ENCODE measurements at places on chromosomes 3 and 15.

GRCh38 chr3:46293991-46294833 lies 52.0 kb downstream of the CCR3 start:
- no peak for DNase-seq

GRCh38 chr15:65287520-65287855 lies 805 bp upstream of the PARP16 start:
- no peak for DNase-seq

- DNase-seq: no peak
Measured at GRCh38 chr3:87047852-87048251, 56.9 kb upstream of the VGLL3 start.

DNA sequence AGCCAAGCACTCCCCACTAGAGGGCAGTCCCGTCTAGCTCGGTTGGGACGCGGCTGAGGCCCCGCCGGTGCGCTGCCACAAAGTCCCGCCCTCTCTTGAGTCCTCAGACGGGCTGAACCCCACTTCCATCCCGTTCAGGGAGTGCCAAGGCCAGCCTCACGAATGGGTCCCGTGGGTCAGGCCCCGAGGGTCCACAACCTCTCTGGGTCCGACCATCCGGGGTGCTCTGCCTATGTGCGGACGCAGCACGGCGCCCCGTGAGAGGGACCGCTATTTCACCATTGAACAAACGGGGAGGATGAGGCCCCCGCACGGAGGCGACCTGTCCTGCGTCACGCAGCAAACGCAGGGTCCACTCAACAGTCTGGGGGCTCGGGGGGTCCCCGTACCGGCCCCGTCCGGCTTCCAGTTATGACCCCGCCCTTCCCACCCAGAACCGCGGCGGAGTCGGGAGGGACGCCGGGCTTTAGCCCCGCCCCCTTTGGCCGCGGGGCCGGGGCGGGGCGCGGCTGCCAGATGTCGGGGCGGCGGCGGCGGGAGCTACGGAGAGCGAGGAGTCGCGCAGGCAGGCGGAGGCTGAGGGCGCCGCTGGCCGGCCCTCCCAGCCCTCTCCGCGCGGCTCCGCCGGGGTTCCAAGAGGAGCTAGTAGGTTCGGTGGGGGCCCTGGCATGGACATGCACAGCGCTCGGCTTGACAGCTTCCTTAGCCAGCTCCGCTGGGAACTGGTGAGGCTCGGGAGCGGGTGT lies at the start of gene INKA1:
INKA1 (plus strand) TSS at position 543 of the 746 bp plus-strand sequence; CDS start at position 675, 132 bp downstream.
- DNase-seq: peak; percentile 88

- no peak for DNase-seq
Measured at GRCh38 chr3:147191795-147192385, 214.5 kb downstream of the ZIC4 start.

DNA sequence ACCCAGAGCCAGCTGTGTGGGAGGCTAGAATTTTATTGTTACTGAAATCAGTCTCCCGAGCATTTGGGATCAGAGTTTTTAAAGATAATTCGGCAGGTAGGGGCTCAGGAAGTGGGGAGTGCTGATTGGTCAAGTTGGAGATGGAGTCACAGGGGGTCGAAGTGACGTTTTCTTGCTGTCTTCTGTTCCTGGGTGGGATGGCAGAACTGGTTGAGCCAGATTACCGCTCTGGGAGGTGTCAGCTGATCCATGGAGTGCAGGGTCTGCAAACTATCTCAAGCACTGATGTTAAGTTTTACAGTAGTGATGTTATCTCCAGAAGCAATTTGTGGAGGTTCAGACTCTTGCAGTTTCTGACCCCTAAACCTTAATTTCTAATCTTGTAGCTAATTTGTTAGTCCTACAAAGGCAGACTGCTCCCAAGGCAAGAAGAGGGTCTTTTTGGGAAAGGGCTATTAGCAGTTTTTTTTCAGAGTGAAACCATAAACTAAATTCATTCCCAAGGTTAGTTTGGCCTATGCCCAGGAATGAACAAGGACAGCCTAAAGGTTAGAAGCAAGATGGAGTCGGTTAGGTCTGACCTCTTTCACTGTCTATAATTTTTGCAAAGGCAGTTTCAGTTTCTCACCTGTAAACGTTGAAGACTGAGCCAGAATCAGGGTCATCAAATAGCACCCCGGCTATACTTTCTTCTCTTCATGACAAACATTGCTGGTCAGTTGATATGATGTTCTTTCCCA lies 28.2 kb downstream of the FLNB start:
- DNase-seq: no peak

DNA sequence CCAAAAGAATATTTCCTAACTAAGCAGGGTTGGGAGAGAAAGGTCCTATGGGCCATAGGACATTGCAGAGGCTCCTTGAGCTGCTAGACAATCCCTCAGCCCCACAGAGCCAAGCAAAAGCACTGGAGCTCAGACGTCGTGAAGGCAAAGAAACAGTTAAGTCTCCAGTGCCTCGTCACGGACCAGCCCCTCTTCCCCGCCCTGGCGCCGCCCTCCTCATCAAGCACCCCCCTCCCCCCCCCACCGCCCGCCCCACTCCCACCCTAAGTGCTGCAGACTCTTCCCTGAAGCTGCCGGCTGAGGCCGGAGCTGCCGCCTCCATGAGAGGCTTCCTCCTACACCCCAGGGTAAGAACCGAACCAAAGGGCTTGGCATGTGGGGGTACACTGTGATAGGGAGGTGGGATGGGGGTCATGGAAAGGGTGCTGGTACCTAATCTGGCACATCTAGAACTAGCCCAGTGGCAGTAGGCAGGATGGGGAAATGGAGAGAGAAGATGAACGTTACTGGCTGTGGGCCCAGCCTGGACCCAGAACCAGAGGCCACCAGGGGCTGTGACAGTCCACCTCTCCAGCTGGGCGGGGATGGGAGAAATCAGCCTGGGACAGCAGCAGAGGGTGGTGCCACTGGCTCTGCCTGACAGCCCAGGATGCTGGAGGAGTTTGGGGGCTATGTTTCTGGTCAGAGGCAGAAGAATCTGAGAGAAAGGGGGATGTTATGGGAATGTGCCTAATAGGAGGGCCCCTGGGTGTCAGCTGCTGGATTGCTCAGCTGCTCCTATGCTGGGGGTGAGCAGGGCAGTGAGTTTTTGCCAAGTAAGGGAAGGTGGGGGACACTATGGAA lies at the start of gene MAP1A:
MAP1A (plus strand) TSS at position 255 of the 843 bp plus-strand sequence. CDS start 3,866 bp downstream, outside the sequence.
- no peak for DNase-seq

DNA sequence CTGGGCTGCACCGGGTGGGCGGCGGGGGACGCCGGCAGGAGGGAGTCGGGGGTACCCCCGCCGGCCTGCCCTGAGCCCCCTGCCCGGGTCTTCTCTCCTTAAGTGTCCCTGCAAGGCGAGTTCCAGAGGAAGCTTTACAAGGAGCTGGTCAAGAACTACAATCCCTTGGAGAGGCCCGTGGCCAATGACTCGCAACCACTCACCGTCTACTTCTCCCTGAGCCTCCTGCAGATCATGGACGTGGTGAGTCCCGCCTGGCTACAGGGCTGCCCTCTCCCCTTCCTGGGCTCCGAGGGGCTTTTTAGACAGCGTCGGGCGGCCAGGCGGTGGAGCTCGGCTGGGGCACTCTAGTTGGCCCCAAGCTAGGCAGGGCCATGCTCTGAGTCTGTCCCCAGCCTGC lies 480 bp downstream of the CHRNA7 start:
- no peak for DNase-seq

- no peak for DNase-seq
Measured at GRCh38 chr15:39495871-39496840, 84.7 kb upstream of the THBS1 start.

DNA sequence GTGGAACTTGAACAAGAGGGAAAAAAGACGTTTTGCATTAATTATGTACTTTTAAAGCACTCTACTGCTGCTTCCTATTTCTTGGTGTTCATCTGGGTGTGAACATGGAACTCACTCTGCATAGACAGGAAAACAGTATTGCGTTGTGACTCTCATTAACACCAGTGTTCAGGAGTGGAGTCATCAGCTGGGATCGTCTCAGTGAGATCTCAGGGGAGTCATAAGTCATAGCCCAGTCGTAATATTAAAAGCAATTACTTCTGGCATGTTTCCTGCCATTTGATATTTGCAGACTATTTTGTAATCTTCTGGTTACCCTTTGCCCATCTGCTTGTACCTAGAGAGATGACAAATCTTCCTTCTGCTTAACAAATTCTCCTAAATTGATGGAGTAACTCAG lies 462.0 kb upstream of the ATP11B start:
- no peak for DNase-seq

GRCh38 chr15:79370716-79371115 lies 59.8 kb downstream of the TMED3 start:
- no peak for DNase-seq

DNA sequence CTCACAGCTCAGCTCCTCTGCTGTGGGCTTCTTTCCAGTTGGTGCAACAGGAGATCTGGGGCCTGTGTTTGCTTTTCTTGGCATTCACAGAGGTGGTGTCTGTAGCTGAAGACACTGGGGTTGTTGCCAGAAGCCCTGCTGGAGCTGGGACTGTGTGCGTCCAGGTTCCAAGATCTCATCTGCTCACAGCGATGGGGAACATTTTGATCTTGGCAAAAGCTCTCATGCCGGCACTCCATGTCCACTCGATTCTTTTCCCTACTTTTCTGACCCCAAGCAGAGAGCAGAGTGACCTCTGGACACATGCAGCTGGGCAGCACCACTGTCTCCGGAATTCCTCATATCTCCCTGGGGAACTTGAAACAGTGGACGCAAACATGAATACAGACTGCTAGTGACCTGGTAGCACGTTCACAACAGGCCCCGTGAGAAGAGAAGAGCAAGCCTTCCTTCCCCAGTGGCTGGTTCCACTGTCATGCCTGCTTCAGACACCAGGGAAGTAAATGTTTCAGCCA lies 36.1 kb upstream of the MECOM start:
- DNase-seq: no peak

DNA sequence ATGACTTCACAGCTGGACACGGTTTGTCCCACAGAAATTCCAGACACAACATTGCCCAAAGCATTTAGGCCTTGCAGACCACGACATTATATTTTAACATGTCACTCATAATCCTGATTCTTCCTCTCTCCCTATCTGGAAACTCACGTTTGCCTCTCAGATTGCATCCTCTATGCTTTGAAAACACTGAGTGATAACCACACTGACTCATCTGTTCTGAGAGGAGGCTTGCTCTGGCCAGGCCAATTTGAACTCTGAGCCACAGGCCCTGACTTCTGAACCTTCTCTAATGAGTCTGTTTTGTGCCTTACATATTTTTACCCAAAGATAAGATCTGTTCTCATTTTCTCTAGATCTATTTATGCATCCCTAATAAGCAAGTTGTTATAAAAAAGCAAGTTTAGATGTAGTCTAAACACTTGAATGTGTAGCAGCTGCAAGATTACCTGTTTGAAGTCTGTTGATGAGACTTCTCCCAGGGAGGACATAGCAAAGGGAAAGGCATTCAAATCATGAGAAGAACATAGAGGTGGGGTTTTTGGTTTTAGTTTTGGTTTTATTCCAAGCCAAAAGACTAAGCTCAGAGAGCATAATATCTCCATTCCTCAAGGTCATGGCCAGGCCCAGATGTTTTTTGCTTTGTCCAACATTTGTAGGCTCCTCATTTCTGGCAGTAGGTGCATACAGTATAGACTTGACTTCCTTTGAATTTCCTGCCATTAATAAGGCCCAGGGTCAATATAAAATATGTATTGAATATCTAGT lies 234.4 kb upstream of the LRTM1 start:
- no peak for DNase-seq

- no peak for DNase-seq
Measured at GRCh38 chr15:80967451-80967850, 22.2 kb downstream of the MESD start.

GRCh38 chr3:108471426-108471825 lies 39.0 kb downstream of the MYH15 start:
- DNase-seq: no peak

- no peak for DNase-seq
Measured at GRCh38 chr3:65666448-65667091, 372.1 kb downstream of the MAGI1 start.

- DNase-seq: peak; percentile 27
Measured at GRCh38 chr3:3817865-3818264, 18.6 kb downstream of the LRRN1 start.

- DNase-seq: no peak
Measured at GRCh38 chr3:10599444-10599843, 94.1 kb upstream of the ATP2B2 start.

DNA sequence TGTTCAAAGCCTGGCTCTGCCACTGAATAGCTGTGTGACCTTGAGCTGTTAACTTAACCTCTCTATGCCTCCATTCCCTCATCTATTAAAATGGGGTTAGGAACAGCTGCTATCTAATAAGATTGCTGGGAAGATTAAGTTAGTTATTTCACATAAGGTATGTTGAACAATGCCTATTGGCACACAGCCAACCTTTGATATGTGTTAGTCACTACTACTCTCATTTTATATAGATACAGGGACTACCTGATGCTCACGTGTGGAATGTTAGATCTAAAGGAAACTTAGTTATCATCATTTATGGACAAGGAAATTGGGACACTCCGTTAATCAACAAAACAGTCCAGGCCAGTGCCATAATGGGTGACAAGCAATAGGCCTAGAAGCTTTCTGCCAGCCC lies 332.4 kb upstream of the PPP2R3A start:
- no peak for DNase-seq

DNA sequence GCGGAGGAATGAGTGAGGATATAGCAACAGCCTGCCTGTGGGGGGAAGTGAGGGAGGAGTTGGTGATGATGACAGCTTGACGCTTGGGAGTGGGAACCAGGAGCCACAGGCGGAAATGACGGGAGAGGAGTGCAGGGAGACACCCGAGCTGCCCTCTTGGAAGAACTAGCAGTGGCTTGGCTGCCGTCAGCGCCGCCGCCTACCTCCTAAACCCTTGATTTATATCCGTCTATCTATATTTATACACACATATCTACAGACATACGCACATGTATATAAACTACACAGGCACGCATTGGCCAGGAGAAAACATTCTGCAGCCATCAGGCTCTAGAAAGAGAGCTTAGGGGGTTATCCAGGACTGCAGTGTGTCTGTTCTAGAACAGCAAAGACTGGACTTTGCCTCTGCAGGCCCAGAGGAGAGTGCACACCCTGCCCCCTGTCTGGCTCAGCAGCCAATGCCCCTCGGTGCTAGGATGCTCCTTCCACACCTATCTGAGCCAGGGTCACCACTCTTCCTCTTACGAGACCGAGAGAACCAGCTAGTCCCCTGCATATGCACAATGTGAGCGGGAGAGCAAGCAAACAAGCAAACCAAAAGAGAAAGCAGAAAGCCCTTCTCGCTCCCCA lies 45.3 kb upstream of the MAGEF1 start:
- no peak for DNase-seq

- DNase-seq: no peak
Measured at GRCh38 chr3:174363256-174363655, 495.9 kb upstream of the NAALADL2 start.

DNA sequence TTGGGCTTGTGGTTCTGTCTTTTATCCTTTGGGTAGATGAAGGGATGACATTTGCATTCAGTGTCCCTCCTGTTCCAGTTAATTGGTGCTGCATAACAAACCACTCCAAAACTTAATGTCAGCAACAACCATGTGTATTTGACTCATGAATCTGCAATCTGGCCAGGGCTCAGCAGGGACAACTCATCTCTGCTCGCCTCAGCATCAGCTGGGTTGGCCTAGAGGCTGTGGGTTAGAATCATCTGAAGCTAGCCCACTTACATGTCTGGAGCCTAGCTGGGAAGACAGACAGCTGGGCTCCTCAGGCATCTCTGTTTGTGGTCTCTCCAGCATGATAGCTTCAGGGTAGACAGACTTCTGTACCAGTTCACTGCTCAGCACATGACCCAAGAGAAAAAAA lies 92.0 kb downstream of the TMEM108 start:
- DNase-seq: no peak
